Left renal cortex interstitium (tissue), 4 donors: ENCODE measurements at places on chromosomes 1 and 21. TPM values are rescaled to one million over a fixed set of nuclear protein-coding genes. Genes with fewer than 3 reads are reported as not detected.

The AHCTF1 gene
- polyA plus RNA-seq = 60.1 TPM

The INSRR gene
- 1.9 TPM for polyA plus RNA-seq

The NUDT17 gene
- polyA plus RNA-seq = 8.1 TPM

The RXFP4 gene
- 0.23 TPM for polyA plus RNA-seq

The GPR161 gene
- 20.7 TPM for polyA plus RNA-seq

The CNIH3 gene
- polyA plus RNA-seq = 11.5 TPM

The USP25 gene
- polyA plus RNA-seq = 52.9 TPM

The FCRL3 gene
- polyA plus RNA-seq = not detected

The TEX38 gene
- 0.54 TPM for polyA plus RNA-seq

The KCNE2 gene
- 0.83 TPM for polyA plus RNA-seq

The CNR2 gene
- polyA plus RNA-seq = 0.06 TPM

The KIRREL1 gene
- polyA plus RNA-seq = 167 TPM

The GJA9 gene
- 0.18 TPM for polyA plus RNA-seq

The VPS13D gene
- polyA plus RNA-seq = 21.8 TPM

The DAB1 gene
- polyA plus RNA-seq = 6.5 TPM

The SMIM1 gene
- 13.5 TPM for polyA plus RNA-seq

The TMEM51 gene
- 20.0 TPM for polyA plus RNA-seq

The SIM2 gene
- polyA plus RNA-seq = 31.1 TPM

The GUCA2B gene
- not detected for polyA plus RNA-seq

The HES2 gene
- 0.84 TPM for polyA plus RNA-seq

The PAQR7 gene
- polyA plus RNA-seq = 27.4 TPM

The TMEM82 gene
- polyA plus RNA-seq = 4.6 TPM

The DRAXIN gene
- 1.2 TPM for polyA plus RNA-seq

The SYT2 gene
- polyA plus RNA-seq = 2.4 TPM

The PROK1 gene
- 0.96 TPM for polyA plus RNA-seq

The DCST1 gene
- polyA plus RNA-seq = 0.34 TPM

The PKP1 gene
- 0.08 TPM for polyA plus RNA-seq

The RAD54L gene
- 13.8 TPM for polyA plus RNA-seq

The SPTA1 gene
- 1.6 TPM for polyA plus RNA-seq

The DYNLT5 gene
- 2.1 TPM for polyA plus RNA-seq

The FAM163A gene
- polyA plus RNA-seq = 0.58 TPM

The ZNF496 gene
- polyA plus RNA-seq = 33.2 TPM

The FMO5 gene
- polyA plus RNA-seq = 11.0 TPM

The DLGAP3 gene
- 2.3 TPM for polyA plus RNA-seq

The NID1 gene
- polyA plus RNA-seq = 197 TPM

The OLFML3 gene
- polyA plus RNA-seq = 212 TPM

The SLFNL1 gene
- 0.24 TPM for polyA plus RNA-seq

The RPTN gene
- not detected for polyA plus RNA-seq

The OR10K1 gene
- polyA plus RNA-seq = not detected

The EDARADD gene
- polyA plus RNA-seq = 7.3 TPM

The SMG7 gene
- 80.4 TPM for polyA plus RNA-seq

The OR2M3 gene
- polyA plus RNA-seq = 0.08 TPM

The FH gene
- polyA plus RNA-seq = 96.4 TPM

The APOBEC4 gene
- not detected for polyA plus RNA-seq

The KCNN3 gene
- 3.3 TPM for polyA plus RNA-seq

The FMO2 gene
- polyA plus RNA-seq = 0.52 TPM
